NK-92 treated with Interleukin-12 subunit alpha and Interleukin-12 subunit beta, amount 100 ng/mL, for 24 hours (cell line): ENCODE measurements at places on chromosomes 3 and 15.

GRCh38 chr3:39190281-39191025, 1.9 kb downstream of the XIRP1 start:
- no peak for DNase-seq

DNA sequence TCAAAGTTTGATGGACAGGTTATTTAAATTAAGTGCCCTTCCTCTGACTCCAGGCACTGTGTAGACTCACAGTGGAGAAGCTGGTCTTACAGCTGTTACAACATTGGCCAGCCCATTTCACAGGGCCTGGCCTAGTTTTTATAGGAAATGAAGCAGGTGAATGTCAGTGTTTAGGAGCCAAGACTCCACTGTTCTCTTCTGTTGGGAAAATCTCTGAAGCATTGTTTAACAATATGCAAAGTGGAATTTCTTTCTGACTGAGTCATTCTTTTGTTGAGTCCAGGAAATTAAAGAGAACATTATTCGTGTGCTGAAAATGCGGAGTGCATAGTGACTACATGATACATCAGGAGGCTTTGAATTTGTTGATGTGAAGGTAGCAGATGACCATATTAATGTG, 64.7 kb downstream of the ARRDC4 start:
- no peak for DNase-seq

GRCh38 chr3:178056868-178057267, 479.4 kb upstream of the KCNMB2 start:
- no peak for DNase-seq

GRCh38 chr15:99680276-99680675, 53.0 kb downstream of the LYSMD4 start:
- DNase-seq: no peak

- no peak for DNase-seq
Measured at GRCh38 chr3:115301364-115301860, 154.3 kb upstream of the ZBTB20 start.
